Germinal center (tissue), 1 donor: ENCODE measurements at places on chromosomes 6 and 20.
A peak's percentile ranks its signal among the peaks of the same experiment; 100 is the strongest.

GRCh38 chr6:151209071-151209831 lies 30.5 kb upstream of the AKAP12 start:
- no peak for DNase-seq

DNA sequence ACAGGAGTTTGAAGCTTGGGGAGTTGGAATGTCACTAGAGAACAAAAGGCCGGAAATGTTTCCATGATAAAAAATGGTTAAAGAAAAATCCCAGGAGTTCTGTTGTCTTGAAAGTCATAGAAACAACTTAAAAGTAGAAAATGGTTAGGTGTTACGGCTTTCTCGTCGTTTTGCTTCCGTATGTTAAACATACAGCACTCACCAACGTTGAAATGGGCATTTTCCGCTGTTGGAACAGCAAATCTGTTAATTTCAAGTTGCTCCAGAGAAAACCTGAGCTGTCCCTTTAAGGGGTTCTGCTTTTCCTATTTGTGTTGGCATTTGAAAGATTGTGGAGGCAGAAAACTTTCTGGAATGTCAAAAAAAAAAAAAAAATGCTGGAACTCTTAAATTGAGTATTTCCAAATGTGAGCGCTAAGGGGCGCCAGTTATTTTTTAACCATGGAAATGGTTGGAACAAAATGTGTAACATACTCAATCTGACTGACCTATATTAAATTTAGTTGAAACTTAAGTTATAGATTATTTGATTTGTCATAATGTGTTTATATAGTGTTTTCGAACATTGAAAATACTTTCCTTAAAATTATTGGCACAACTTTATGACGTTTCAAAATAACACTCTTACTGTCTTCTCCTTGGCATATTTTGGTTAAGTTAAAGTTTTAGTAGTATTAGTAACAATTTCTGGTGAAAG lies 2.2 kb downstream of the QKI start:
- DNase-seq: peak; percentile 21

DNA sequence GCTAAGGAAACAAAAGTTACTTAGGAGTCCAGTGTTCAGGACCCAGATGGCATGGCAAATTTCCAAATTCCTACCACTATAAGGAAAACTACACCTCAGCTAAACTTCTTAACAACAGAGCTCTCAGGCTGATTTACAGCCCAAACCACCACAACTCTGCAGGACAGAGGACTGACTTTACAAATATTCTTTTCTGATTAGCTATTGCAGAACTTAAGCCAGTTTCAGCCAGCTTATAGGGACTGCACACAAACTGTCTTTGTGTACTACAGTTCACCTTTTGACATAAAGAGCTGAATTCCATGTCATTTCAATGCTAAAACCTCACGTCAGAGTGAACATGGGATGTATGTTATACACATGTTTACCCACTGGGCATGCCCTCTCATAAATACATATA lies 305.4 kb downstream of the KHDRBS2 start:
- no peak for DNase-seq

DNA sequence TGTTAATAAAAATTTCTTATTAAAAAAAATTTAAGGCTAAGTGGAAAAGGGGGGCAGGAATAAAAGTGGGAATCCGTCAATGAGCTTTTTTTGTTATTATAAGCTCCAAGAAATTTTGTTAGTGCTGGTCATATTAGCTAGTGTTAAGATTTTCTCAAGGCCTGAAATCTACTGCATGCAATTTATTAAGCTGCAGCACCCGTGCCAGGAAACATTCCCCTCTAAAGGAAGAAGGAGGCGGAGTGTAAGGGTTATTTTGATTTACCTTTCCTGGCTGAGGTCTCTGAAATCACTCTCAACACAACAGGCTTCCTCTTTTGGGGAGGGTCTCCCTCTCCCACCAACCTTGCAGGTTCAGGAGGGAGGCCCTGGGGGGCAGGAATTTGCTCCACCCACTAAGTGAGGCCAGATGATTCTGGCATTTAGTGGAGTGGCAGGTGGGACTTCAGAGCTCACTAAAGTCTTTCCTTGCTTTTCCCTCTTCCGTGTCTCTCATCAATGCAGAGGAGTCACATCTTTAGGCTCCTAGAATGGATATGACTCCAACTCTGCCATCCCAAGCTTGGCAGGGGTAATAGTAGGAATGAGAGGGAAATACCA lies 168.8 kb downstream of the BCAS1 start:
- DNase-seq: no peak

GRCh38 chr6:142255785-142256184 lies 46.0 kb upstream of the ADGRG6 start:
- DNase-seq: no peak

- no peak for DNase-seq
Observed at GRCh38 chr6:31697555-31697954, 5.6 kb downstream of the ABHD16A start.

DNA sequence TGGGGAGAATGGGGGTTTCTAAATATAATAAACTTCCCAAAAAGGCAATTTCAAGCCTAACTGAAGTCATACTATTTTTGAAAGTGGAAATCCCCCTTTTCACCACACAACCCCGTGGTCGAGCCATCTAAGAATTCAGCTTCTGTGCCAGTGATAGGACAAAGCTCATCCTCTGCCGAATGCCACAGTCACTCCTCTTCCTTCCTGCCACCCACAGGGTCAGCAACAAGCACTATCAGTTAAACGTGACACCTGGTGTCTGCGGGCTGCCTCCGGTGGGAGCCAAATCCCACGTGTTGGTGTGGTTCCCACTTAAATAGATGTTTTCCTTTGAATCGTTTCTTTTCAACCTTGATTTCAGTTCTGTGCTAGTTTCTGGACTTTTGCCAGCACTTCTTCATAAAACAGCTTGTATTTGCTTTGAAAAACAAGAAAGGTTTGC lies 60.7 kb downstream of the TNFAIP3 start:
- no peak for DNase-seq

DNA sequence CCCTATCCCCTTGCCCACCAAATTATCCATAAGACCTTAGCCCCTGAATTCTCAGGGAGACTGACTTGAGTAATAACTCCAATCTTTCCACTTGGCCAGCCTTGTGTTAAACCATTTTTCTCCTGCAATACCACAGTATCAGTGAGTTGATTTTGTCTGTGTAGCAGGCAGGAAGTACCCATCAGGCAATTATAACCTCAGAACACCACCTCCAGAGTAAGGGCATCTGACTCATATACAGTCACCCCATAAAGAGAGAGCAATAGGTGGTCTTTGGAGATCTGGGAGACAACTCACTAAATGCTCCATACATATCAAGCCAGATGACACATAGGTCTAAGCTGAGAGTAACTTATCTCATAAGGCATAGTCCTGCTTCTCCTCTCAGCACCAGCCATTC lies 83.7 kb downstream of the FILIP1 start:
- DNase-seq: no peak

DNA sequence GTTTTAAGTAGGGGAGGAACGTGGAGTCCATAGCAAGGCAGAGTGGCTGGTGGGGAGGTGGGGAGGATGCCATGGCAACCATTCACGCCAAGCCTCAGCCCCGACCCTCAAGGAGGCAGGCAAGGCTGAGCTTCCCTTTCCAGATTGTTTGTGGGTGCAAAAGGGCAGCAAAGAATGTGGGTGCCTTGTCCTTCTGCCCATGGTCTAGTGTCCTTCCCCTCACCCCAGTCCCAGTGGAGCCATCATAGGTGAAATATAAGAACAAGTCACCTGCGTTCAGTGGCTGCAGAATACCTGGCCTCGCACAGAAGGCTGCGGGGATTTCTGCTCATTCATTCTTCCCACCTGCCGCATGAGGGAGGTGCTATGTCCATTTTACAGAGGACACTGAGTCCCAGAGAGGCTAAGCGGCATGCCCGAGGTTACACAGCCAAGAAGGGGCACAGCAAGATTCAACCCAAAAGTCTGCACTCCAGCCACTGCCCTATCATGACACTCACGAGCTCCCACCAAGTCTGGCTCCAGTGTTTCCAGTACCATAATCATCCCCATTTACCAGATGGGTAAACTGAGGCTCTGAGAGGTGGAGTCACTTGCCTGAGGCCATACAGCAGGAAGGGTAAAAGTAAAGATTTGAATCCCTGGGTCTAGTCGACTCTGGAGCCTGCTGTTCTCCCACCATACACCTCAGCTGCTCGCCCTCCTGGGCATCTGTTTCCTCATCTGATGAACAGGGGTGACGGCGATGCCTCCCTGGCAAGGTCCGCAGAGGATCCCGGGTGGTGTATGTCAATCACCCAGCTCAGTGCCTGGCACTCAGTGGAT lies 100.8 kb downstream of the CEBPB start:
- DNase-seq: no peak

DNA sequence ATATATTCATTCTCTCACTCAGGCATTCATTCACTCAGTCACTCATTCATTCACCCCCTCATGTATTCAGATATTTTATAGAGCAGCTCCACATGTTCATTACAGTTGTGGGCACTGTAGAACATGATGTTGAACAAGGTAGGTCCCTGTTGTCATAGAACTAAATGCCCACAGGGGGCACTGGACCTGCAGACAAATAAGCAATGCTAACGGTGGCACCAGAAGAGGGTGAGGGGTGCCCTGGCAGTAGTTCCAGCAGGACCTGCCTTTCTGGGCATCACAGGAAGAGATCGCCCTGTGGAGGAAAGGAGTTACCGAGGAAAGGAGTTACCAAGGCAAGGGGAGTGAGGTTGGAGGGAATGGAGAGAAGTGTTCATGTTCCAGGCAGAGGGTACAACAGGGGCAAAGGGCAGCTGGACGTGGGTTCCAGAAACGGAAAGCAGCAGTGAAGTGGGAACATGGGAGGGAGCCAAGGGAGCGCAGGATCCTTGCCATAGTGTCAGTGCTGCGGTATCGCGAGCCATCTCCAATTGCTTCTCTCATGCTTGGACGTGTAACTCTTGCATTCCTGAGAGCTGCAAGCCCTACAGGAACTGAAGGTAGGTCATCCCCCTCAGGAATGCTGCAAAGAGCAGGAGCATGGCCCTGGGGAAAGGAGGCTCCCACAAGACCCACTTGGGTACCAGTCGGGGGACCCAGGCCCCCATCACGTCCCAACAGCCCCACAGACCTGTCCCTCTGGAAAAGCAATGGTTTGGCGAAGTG lies 128.2 kb downstream of the EDN3 start:
- DNase-seq: peak; percentile 22

DNA sequence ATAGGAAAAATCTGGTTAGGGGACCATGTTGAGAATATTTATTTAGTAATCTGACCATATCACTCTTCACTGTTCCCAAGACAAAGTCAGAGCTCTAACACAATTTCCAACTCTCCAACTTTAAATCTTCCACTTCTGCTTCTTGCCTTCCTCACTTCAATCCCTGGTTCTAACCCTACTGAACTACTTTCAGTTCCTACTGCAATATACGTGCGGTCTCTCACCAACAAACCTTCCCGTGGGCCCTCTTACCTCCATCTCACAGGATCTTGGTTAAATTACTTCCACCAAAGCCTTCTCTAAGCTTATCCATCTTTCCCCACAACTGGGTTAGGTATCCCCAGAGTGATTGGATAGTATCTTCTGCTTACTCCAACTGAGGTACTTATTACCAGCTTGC lies 8.0 kb downstream of the EIF2S2 start:
- no peak for DNase-seq

GRCh38 chr20:16129411-16129810 lies 443.8 kb downstream of the KIF16B start:
- no peak for DNase-seq

DNA sequence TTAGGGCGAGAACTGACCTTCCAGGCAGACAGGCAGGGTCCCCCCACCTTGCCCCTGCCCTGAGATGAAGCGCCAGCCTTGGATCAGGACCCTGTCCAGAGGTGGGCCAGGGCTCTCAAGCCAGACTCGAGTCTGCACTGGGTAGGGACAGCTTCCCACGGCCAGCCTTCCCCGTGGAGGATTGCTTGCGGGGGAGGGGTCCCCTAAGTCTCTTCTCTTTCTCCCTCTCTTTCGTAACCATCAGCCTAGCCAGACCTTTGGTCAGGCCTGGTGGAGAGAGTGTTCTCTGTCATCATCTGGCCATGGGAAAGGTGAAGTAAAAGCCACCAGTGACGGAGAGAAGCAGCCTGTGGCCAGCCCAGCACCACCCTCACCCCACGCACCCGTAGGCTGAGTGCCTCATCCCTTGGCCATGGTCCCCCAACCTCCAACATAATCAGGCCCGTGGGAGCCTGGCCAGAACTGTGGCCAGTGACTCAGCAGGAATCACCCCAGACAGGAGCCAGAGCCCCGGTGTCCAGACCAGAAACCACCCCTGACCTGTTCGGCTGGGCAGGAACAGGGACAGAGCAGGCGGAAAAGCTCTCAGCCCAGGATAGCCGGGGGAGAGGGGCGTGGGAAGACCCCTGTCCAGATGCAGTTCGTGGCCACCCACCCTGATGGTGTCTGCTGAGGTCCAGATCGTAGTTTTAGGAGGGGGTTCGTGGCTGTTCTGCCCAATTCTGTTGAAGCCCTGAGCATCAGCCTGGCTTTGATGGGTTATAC lies 47.1 kb downstream of the SNAI1 start:
- no peak for DNase-seq

DNA sequence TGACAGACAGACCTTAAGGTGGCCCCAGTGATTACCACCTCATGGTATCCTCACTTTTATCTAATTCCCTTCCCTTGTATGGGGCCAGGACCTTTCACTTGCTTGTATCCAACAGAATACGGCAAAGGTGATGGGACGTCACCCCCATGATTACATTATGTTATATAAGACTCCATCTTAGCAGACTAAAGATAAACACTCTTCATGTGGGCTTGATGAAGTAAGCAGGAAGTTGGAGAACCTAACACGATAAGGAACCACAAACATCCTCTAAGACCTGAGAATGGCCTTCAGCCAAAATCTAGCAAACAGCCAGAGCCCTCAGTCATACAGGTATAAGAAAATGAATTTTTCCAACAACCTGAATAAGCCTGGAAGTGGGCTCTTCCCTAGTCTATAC lies 8.0 kb downstream of the SLC17A3 start:
- no peak for DNase-seq

- no peak for DNase-seq
Observed at GRCh38 chr6:82691997-82692396, 328.4 kb downstream of the TPBG start.

GRCh38 chr20:63536997-63537524 lies at the start of gene PTK6:
TSS of gene PTK6 (minus strand) at chr20:63537376. CDS start at chr20:63537314, 62 bp downstream.
- peak; percentile 73 for DNase-seq

- DNase-seq: no peak
Observed at GRCh38 chr6:118569498-118569897, 21.4 kb downstream of the PLN start.

DNA sequence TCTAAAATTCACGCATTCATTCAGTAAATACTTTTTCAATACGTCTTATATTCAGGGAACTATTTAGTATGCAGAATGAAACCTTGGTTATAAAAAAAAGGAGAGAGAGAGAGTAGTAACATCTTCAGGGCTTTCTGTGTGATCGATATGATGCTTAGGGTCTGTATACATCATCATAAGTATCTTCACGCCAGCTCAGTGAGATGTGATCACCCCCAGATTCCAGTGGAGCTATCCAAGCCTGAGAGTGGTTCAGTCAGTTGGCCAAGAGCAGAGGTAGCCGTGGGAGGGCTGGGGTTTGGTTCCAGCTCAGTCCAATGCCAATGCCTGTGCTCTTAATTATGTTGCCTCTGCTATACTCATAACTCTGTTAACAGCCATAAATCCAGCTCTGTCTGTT lies 8.6 kb downstream of the CD83 start:
- DNase-seq: no peak

- no peak for DNase-seq
Observed at GRCh38 chr6:86471791-86472190, 465.5 kb upstream of the HTR1E start.

- no peak for DNase-seq
Observed at GRCh38 chr6:22657352-22657980, 88.1 kb downstream of the HDGFL1 start.

- no peak for DNase-seq
Observed at GRCh38 chr20:62723351-62723750, 14.7 kb downstream of the NTSR1 start.
